ENCODE measurements at places on chromosomes 11 and 22.

GRCh38 chr22:50443197-50443596, 31.6 kb downstream of the SBF1 start:
- DNase-seq, result no peak

GRCh38 chr11:16402654-16403447, 46.5 kb upstream of the SOX6 start:
- DNase-seq, result no peak

GRCh38 chr11:107131756-107132155, 113.5 kb upstream of the GUCY1A2 start:
- no peak for DNase-seq

- DNase-seq, result no peak
Measured at GRCh38 chr11:75625991-75626888, 42.6 kb downstream of the MAP6 start.

DNA sequence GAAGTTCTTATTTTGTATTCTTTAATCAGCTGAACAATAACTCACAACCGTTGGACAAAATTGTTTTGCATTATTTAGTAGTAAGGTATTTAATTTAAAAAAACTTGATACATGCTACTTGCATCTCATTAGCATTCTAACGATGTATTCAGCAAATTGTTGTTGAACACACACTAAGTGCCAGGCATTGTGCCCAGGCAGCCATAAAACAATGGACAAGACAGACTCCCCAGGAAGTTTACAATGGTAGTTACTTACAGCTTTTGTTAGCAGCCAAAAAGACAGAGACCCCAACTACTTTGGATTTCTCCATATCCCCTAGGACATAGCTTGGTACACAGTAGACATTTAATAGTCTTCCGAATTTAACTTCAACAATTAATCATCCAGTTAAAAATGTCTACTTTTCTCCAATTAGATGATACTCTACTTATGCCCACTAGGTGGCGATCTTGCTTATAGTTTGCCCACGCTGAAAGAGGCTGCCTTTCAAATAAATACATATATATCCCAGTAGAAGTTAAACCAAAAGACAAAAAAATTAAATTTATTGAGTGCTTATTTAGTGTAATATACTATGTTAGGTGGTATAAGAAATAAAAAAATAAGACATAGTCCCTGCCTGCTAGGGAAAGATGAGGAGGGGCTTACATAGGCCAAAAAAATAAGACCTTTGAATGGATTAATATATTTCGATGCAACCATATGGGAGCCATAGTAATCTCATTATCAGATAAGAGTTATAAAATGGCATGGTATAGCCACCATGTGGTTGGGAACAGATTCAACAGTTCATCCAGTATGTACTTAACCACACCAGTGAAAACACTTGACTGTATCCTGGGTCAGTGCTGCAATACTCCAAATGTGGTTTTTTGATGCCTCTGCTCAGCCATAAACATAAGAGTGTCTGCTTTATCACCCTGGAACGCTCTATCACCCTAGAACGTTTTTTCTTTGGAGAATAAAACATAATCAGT, 2.0 kb upstream of the FJX1 start:
- peak; percentile 75 for DNase-seq

- no peak for DNase-seq
Measured at GRCh38 chr11:131077340-131077739, 161.1 kb upstream of the SNX19 start.

DNA sequence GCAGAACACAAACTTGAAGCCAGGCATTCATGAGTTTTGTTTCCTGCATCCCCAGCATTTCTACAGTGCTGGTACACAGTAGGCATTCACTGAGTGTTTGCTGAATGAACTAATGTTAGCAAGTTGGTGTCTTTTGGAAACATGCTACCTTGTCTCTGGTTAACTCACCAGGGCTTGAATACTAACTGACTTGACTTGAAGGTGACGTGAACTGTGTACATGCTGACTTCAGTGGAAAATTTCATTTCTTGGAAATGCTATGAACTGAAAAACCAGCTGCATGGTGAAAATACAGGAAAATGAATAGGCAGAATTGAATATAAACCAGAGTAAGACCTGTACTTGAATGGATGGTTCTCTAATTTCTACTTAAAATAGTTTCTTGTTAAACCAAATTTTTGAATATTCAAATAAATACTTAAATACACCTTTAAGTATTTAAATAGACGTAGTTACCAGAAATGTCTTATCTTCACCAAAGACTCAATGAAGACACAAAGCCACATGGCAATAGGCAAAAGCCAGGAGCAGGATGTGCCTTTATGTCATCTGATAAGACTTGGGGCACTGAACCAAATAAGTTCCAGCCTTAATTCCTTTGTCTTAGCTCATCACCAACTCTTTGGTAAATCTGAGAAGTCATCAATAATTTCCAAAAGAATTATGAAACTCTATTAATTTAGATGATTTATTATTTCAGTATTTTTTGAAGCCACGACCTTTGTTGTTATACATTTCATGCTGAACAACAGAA, 39.7 kb upstream of the POU2AF2 start:
- DNase-seq, result no peak

- no peak for DNase-seq
Measured at GRCh38 chr11:60498399-60498798, 5.8 kb downstream of the MS4A12 start.

DNA sequence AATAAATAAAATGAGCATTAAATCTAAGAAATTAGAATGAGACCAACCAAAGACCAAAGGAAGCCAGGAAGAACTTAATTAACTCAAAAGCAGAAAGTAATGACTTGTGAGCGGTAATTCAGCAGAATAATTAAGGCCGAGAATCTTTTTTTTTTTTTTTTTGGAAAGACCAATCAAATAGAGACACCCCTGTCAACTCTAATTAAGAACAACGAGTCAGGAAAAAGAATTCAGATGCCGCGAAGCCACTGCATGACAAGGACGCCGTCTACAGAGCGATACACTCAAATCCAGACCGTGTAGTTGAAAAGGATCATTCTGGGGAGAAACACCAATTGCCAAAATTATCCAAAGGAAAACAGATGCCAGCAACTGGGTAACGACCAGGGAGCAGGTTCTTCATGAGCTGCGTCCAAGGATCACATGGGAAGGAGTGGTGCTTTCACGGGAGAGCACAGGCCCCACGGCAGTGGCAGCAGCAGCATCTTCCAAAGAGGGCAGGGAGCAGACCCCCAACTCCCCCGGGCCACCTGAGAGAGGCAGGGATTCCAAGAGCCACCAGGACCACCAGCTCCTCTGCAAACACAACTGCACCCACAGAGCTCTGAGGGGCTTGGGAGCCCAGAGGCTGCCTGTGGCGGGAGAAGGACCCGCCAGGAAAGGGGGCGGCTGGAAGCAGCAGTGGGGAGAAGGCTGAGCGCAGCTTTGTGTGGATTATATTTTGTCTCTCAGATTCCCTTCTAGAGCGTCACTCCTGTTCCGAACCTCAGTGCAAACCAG, 469.8 kb downstream of the BRD1 start:
- no peak for DNase-seq

DNA sequence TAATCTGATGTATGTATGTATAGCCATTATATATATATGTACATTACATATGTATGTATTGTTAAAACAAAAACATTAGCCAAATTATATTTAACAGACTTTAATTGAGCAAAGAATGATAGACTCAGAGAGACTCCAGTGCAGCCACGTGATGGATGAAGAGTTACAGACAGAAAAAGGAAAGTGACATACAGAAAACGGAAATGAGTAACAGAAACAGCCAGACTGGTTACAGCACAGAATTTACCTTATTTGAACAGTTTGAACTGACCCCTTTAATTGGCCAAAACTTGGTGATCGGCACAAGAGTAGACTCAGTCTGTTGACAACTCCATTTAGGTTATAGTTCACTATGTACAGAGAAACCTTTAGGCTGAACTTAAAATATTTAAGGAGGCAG, 35.0 kb downstream of the CHORDC1 start:
- no peak for DNase-seq

- no peak for DNase-seq
Measured at GRCh38 chr11:64477675-64478074, 113.3 kb upstream of the SLC22A12 start.

GRCh38 chr22:25014896-25015755, 62.6 kb downstream of the KIAA1671 start:
- DNase-seq, result no peak

- DNase-seq, result peak; percentile 47
Measured at GRCh38 chr11:62402226-62402959, 16.4 kb upstream of the SCGB1A1 start.

DNA sequence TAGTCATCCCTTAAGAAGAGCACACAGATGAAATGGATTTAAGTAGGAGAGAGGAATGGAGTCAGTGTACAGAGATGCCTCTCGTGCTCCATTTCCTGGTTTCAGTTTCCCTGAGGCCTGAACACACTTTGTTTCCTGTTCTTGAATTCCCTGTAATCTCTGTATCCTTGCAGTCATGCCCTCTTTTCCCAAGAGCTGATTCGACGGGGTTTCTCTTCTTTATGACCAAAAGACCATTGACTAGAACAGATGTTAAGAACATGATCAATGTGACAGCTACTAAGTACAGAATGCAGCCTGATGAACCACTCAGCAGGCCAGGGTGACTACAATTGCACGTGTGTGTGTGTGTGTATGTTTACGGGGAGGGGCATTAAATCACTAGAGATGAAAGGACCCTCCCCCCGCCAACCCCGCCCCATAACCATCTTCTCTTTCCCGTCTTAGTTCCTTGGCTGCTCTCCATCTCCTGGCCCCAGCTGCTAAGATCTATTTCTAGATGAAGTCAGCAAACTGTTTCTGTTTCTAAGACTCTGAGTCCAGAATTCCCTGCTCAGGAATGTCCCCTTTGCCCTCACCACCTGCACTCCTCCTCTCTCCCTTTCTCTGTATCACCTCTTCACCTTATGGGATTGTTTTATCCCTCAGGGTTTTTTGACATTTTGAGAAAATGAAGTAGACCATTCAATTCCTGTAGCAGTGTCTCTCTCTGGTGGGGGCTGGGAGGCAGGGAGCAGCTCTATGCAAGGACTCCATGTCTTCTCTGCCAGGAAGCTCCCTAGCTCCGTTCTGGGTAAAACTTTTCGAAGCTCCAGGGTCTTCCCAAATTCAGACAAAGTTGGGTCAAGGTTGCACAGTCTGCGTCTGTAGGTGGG, 26.0 kb downstream of the SLC22A6 start:
- peak; percentile 42 for DNase-seq

DNA sequence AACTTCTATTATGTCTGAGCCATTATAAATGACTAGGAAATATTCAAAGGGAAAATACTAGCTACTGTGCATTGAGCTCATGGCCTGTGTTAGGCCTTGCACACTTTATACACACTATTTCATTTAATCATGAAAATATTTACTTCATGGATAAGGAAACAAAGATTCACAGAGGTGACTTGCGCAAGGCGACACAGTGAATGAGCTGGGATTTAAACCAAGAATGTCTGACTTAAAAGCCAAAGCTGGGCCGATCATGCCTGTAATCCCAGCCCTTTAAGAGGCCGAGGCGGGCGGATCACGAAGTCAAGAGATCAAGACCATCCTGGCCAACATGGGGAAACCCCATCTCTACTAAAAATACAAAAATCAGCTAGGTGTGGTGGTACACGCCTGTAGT, 231.5 kb downstream of the MIAT start:
- no peak for DNase-seq

GRCh38 chr22:19383292-19383691, 48.2 kb downstream of the HIRA start:
- no peak for DNase-seq

GRCh38 chr11:8207080-8208000, 38.5 kb upstream of the RIC3 start:
- no peak for DNase-seq

DNA sequence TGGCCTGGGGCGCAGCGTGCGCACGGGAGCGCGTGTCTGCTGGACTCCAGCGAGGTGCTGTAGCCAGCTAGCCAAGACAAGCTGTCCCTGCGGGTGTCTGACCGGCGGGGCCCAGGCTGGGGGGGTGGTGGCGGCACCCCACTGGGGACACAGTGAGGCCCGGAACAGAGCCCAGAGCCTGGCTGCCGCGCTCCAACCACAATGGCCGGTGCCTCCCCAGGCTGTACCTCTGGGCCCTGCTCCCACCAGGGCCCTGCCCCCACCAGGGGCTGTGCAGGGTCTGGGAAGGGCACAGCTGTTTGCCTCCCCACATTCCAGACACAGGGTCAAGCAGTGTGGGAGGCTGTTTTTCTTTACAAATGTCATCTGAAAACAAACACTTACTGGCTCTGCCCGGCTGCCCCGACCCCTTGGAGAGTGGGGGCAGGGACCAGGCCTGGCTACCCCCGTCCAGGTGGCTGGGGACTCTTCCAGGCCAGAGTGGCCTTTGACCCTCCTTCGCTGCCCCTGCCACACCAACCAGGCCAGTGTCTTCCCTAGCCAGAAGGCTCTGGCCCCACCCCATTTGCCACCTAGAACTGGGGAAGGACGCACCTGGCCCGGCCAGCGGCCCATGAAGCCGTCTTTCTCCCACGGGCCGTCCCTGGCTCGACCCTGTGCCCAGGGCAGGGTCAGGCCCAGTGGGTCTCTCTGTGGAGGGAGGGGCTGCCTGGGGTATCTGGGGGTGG, 14.6 kb downstream of the H19 start:
- no peak for DNase-seq

- no peak for DNase-seq
Measured at GRCh38 chr22:20611418-20611817, 104.0 kb downstream of the MED15 start.

Measured in suppressor macrophage treated with lipopolysaccharide for 4 hours (primary cell).